ENCODE measurements at places on chromosomes 4 and X.
A peak's percentile ranks its signal among the peaks of the same experiment; 100 is the strongest.

DNA sequence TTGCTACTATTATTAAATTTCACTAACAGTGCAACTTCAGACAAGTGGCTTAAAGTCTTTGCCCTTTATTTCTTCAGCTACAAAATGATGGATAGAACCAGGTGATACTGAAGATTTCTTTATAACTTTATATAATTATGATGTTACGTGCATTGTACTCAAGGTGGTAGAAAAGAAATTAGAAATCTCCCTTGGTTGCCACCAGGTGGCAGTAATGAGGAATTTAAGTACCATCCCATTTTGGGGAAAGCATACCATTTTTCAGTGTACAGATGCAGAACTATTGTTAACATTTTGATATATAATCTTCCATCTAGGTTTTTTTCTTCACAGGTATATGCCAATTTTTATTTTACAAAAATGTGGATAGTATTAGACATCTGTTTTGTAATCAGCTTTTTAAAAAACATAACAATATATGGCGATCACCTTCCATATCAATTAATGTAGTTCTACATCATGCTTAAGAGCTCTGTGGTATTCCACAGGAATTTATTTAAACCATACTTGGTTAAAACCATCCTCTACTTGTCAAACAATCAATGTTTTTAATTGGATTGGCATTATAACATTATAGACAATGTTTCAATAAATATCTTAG, 37.7 kb upstream of the RAB33B start:
- no peak for DNase-seq

GRCh38 chrX:135697601-135698000, 15.8 kb upstream of the CT45A1 start:
- DNase-seq, result no peak

DNA sequence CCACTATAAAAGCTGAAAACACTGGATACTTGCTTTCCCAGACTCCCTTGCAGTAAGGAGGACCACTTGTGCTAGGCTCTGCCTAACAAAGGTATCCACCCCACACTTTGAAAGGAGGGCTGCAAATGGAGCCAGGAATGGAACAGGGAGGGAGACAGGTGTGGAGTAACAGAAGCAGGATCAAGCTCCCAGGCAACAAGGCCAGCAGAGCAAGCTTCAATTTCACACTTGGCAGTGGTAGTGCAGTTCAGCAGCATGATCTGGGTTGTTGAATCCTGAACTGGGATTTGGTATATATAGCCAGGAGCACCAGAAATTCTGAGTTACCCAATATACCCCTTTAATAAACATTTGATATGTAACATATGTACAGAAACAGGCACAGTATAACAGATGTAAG, 9.8 kb downstream of the LAMP2 start:
- no peak for DNase-seq

GRCh38 chrX:72694170-72694569, 19.9 kb downstream of the PHKA1 start:
- no peak for DNase-seq

GRCh38 chrX:129227366-129227765, 295.9 kb downstream of the SMARCA1 start:
- no peak for DNase-seq

DNA sequence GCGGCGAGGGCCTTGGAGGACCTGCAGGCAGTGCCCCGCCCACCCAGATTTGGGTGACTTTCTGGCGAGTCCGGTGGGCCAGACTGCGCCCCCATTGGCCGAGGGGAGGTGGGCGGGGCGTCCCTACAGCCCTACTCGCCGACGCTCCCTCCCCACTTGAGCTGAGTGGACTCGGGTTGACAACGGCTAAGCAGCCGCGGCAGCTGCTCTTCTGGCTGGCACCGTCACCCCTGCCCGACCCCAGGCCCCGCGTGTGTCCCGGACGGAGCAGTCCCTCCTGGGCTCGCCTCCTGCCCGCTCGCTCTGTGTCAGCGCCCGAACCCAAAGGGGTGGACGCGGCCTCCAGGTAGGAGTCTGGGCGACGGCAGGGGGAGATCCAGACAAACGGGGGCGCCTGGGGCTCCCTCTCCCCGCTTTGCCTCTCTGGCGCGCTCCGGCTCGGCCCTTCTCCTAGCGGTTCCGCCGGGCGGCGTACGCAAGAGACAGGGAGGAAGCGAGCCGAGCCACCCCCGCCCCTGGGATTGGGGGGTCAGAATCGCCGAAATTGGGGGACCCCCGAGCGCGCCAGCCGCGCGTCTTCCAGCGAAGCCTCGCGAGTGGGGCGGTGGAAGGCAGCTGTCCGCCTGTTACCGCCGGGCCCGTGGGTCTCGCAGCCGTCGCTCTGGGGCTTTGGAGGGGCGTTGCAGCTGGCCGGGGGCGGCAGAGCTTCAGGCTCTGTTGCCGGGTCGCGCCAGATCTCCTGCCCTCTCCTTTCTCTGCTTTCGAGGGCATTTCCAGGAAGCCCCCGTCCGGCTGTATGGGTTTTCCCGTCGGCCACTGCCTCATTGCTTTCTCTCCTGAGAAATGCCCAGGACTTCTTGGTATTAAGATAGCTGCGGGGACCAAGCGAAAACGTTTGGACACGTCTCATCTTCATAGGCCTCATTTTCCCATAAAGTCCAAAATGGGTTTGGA, 46.3 kb downstream of the STARD8 start:
- peak; percentile 83 for DNase-seq

DNA sequence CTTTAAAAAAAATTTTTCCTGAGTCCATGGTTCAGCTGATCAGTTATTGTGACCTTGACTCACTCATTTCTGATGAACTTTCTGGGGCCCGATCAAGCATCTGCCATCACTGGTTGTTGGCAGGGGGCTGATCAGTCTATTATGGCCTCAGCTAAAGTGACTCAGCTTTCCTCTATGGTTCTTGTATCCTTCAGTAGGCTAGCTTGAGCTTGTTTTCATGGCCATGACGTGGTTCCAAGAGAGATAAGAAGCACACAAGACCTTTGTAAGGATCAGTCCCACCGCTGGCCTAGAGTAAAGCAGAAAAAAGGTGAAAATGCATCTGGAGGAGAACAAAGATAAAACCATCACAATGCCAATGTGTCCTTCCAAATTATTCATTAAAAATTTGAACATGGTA, 29.8 kb upstream of the EPGN start:
- DNase-seq, result no peak

Measured in WTC11 (cell line).